Left renal pelvis (tissue), 4 donors: ENCODE measurements at places on chromosomes 1 and 21.

DNA sequence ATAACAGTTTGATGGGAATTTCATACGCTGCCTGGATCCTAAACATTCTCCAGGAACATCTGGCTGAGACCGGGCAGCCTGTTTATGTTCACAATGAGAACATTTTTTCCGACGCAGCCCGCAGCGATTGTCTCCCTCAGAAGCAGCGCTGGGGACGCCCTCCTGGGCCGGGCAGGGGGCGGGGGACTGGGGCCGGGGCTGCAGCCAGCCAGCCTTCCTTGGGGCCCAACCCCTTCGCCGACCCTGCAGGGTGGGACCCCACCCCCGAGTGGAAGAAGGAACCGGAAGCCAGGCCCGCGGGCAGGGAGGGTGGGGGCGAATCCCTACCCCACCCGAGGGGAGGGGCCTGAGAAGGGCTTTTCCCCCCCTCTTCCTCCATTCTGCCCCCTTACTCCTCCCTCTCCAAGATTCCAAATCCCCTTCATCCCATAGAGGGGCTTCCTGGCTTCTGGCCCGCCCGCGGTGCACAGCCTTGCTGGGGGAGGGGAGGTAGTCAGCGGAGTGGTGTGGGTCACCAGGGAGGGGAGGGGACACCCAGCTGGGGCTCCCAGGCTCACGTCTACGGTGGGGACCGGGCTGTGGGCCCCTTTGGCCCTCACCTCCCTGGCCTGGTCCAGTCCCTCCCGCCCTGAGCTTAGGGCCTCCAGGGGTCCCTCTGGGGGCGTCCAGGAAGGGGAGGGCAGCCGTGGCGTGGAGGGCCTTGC, 60.6 kb downstream of the WNT9A start:
- DNase-seq: no peak

- DNase-seq: no peak
Measured at GRCh38 chr1:2912424-2913061, 108.7 kb upstream of the ACTRT2 start.

- no peak for DNase-seq
Measured at GRCh38 chr1:244287726-244288125, 164.0 kb downstream of the ADSS2 start.

DNA sequence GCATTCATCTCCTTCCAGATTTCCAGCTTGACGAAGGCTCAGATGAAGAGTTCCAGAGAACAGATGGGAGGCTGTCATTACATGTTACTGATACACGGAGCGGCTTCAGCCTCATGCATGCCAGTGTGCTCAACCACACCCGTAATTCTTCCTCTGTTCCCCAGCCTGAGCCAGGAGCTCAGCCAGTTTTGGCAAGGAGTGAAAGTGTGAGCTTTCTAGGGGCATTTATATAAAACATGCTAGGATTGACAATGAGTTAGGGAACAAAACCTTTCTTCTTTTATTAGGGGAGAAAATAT, 290.4 kb upstream of the PLXNA2 start:
- DNase-seq: no peak

GRCh38 chr1:227557962-227558725, 5.2 kb upstream of the ZNF678 start:
- DNase-seq: no peak

DNA sequence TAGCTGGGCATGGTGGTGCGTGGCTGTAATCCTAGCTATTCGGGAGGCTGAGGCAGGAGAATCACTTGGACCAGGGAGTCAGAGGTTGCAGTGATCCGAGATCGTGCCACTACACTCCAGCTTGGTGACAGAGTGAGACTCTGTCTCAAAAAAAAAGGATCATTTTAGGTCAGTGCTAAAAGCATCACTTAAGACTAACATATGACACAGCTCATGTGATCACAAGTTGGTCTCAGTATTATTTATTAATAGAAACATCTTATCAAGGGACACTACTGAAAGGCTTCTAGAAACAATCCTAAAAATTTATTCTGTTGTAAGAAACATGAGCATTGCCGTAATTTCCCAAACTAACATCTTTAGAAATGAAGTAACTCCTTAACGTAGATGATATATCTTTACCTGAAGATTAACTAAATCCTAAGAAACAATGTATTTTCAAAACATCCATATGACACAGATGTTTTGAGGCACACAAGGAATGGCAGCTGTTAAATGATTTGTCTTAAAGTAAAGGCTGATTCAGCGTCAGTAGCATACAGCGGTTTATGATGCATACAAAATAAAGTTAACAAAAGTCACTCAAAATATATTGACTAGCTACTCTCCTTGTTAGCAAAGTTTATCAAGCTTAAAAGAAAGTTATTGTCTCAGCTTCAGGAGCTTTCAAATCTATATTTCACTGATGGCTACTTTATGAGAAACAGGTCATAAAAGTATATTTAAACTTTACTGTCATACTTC, 2.6 kb downstream of the NIBAN1 start:
- no peak for DNase-seq

- no peak for DNase-seq
Measured at GRCh38 chr1:41856944-41857285, 61.8 kb downstream of the HIVEP3 start.

GRCh38 chr1:223201967-223202366, 58.9 kb upstream of the TLR5 start:
- no peak for DNase-seq

GRCh38 chr1:71039661-71040262, 7.9 kb downstream of the PTGER3 start:
- DNase-seq: no peak
